CD4-positive, alpha-beta T cell treated with Interleukin-4 for 1 hour (primary cell): ENCODE measurements at places on chromosomes 7 and 10.

GRCh38 chr7:155778349-155778748 is 33.9 kb downstream of the SHH start:
- no peak for DNase-seq

DNA sequence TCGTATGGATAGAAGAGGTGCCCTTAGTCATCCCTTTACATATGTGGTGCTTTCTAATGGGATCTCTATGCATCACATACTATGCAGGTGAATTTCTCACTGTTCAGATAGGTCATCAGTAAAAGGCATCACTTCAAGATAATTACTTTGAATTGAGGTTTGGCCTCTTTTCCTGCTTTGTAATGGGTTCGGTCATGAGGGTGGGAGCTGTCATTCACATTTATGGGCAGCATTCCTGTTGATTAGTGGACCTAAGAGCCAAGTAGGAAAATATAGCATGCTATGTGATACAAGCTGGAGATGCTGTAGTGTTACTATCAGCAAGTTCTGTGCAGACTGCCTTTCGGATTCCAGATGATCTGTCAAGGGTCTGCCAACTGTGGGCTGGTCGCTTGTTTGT is 156.3 kb downstream of the LCOR start:
- DNase-seq: no peak

DNA sequence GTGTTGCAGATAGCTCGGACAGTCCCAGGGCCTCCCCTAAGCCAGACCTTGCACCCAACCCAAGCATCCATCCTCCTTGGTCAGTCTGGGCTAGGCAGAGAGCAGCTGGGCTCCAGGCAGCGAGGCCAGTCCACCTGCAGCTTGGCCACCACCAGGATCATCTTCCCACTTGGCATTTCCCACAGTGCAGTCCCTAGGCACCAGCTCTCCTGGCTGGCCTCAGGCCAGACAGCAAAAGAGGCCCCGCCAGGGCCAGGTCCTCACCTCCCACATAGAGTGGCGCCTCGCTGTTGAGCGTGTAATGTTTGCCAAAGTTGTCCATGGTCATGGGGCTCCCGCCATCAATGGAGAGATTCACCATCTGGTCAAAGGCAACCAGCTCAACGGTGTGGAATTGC is 171.7 kb downstream of the LCOR start:
- no peak for DNase-seq

DNA sequence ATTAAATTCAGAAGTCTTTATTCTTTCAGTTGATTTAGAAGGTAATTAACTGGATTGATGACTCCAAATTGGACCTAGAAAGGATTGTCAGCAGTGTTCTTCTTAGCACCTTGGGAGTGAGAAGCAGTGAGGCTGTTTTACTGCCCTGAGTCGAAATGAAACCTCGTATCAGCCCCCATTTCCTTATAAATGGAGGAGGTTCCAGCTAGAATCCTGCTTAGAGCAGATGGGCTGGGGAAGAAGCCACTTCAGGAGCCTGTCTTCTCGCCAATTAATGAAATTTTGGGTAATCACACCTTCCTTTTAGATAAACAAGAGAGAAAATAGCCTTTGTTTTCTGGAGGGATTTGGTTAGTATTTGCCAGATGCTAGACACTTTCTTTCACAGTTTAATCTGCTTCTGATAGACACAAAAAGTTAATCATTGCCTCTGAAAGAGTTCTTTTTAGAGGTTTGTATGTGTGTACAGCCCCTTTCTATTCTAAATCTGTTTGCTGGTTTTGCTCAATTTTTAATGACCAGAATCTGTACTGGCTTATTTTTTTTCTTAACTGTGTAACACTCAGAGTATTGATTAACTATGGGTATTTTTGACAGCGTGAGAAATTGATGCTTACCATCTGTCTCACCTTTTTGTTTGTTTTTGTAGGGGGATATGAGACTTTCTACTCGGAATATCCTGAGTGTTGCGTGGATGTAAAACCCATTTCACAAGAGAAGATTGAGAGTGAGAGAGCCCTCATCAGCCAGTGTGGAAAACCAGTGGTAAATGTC is 4.6 kb downstream of the DUSP5 start:
- DNase-seq: no peak

- DNase-seq: no peak
Observed at GRCh38 chr10:127694580-127695193, 42.3 kb upstream of the FOXI2 start.

- DNase-seq: no peak
Observed at GRCh38 chr7:47441796-47442604, 139.9 kb downstream of the TNS3 start.

- no peak for DNase-seq
Observed at GRCh38 chr7:114085592-114086501, 167.0 kb upstream of the PPP1R3A start.

- no peak for DNase-seq
Observed at GRCh38 chr7:32206987-32207386, 136.8 kb upstream of the PDE1C start.

DNA sequence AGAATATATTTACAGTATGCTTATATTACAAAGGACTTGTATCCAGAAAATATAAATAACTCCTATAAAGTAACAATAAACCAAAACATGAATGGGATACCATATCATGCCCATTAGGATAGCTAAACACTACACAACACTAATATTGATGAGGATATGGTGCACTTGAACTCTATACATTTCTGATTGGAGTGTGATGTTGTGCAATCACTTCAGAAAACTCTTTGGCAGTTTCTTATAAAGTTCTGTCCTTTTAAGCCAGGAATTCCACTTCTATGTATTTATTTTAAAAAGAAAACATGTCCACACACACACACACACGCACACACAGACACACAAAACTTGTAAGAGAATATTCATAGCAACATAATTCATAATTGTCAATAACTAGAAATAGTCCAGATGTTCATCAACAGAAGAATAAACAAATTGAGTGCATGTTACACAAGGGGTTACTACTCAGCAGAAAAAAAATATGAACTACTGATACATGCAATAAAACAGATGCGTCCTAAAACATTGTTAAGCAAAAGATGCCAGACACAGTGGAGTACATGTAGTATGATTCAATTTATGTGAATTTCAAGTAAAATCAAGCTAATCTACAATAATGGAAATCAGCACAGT is 416.0 kb downstream of the PLXDC2 start:
- DNase-seq: no peak

DNA sequence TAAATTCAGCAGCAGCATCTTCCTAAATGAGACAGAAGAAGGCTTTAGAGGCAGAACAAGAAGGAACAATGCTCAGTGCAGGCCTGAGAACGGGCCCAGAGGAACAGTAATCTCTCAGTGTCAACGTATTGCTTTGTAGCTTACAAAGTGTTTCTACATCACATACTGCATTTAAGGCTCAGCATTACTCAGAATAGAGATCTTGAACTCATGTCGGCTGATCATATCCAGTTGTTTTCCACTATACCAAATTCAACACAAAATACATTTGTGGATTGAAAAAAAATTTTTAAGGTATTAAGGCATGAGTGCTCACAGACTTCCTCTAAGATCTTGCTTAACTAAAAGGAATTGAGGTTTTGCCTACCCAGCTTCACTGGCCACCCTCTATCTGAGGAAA is 325.1 kb downstream of the HPSE2 start:
- no peak for DNase-seq

- no peak for DNase-seq
Observed at GRCh38 chr7:90617442-90617841, 21.3 kb downstream of the CDK14 start.

DNA sequence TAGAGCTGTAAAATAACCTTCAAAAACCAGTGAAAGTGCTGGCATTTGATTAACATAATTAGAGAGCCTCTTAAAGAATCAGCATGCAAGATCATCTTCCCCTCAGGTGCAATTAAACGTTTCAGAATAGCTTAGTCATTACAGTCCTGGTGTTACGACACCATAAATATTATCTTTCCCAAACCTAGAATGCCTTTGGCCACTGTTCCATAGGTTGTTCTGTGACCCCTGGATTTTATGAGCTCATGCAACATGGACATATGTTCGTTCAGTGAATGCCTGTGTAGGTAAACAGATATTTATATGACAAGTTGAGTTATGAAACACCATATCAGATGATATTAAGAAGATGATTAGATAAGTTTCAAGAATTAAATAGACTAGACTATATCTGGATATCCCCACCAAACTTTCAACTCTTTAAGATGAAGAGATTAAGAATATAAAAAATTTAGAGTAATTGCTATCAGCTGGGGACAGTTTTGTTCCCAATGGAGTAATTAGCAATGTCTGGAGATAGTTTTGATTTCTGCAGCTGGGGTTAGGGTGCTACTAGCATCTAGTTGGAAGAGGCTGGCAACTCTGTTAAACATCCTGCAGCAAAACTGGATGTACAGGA is 263.5 kb upstream of the DKK1 start:
- DNase-seq: no peak

GRCh38 chr10:62433901-62434300 is 59.7 kb downstream of the ZNF365 start:
- DNase-seq: no peak

- DNase-seq: no peak
Observed at GRCh38 chr10:96703358-96703757, 17.0 kb downstream of the PIK3AP1 start.

DNA sequence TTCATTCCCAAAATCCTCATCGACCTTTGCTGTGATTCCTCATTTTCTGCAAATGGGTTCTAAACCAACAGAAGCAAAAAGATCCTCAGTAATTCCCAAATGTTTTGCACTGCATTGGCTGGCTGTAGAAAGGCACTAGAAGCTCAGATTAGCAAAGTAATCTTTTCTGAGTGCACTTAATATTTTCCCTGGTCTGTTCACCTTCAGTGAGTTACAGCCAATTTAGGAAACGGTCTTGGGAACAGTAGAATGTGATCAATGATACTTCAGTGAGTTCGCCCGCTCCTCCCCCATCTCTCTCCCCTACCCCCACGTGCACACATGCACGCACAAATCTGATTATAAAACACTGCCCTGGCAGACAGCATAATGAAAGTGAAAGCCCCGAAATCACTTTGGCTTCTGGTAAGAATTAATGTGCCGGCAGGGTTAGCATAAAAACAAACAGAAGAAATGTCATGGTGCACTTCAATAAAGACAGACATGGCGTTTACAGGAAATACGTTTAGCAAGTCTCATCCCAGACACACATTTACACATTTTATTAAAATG is 201.3 kb upstream of the CDCA7L start:
- no peak for DNase-seq

- DNase-seq: no peak
Observed at GRCh38 chr10:19762026-19762425, 54.2 kb upstream of the PLXDC2 start.

- DNase-seq: no peak
Observed at GRCh38 chr7:46207931-46208634, 287.0 kb upstream of the IGFBP3 start.

DNA sequence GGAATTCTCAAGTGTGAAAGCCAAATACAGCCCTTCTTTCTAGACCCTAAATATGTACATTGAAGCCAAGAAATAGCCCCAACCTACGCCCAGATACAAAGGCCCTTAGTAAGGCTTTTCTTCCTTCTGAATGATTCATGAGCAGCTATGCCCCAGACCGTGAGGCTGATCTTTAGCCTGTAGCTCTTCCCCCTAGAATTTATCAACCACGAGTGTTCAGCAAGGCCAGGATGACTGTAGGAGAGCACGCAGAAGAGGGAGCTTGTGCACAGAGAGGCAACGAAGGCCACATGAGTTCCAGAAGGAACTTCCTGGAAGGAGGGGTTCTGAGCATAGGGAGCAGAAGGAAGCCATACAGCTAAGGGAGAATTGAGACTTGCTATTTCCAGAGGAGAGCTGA is 53.0 kb upstream of the HABP2 start:
- no peak for DNase-seq

DNA sequence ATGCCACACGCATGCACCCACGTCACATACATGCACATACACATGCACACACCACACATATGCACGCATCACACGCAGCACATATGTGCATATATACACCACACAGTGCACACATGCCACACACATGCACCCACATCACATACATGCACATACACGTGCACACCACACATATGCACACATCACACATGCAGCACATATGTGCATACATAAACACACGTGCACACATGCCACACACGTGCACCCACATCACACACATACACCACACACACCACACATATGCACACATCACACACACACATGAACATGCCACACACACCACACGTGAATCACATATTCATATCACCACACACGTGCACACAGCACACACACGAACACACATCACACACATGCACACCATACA is 338.8 kb downstream of the PTPRN2 start:
- no peak for DNase-seq

GRCh38 chr10:44459671-44460070 is 74.8 kb upstream of the CXCL12 start:
- no peak for DNase-seq

- DNase-seq: no peak
Observed at GRCh38 chr10:17907641-17908040, 44.1 kb upstream of the SLC39A12 start.

DNA sequence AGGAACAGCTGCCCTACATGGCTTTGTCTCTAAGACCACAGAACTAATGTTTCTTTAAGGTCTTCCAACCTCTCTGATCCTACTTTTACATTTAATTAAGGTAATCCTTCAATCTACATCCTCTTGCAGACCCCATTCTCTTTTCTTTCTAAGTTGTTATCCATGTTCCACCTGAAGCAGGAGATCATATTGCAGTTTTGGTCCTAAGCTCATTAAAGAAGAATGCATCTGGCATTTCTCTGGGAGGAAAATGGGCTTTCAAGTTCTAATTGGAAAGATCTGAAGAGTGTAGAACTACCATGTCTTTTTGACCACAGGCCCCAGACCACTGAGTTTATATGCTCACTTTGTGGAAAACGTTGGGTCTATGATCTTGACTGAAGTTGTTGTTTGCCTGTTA is 111.2 kb downstream of the SEM1 start:
- DNase-seq: no peak

GRCh38 chr7:1123715-1124114 is 35.8 kb downstream of the GPER1 start:
- no peak for DNase-seq

GRCh38 chr10:61189912-61190311 is 245.9 kb upstream of the RHOBTB1 start:
- no peak for DNase-seq

DNA sequence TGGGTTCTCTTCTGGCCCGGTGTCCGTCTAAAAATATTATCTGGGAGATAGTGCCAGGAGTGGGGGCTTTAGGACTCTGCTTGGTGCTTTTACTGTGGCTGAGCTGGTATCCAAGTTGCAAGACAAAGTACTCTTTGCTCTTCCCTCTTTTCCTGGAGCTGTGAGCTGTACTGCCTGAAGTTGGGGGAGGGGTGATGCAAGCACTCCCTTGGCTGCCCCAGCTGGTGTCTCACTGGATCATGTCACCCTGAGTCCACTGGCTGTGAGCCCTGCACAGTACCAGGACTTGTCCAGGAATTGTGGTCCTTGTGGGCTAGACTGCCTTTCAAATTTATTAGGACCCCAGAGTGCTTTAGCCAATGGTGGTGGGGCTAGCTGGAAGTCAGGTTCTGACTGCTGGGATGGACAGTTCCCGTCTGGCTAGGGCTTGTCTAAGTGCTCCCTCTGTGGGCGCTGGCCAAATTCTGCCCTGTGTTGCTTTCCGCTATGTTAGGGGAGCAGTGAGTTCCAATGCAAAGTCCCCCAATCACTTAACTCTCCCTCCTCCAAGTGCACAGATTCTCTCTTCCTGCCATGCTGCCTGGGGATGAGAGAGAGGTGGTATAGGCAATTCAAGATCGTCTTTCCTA is 13.1 kb downstream of the CC2D2B start:
- DNase-seq: no peak
